ENCODE measurements at places on chromosomes 6 and 20.

GRCh38 chr20:2168946-2169345, 67.3 kb downstream of the STK35 start:
- DNase-seq, result no peak

- DNase-seq, result no peak
Measured at GRCh38 chr6:136226674-136227377, 23.3 kb downstream of the MTFR2 start.

GRCh38 chr6:73857341-73857890, 161.4 kb downstream of the CD109 start:
- no peak for DNase-seq

GRCh38 chr6:39314273-39314795, at the start of gene KCNK17:
TSS of gene KCNK17 (minus strand) at chr6:39314419. CDS start at chr6:39314320, 99 bp downstream.
- DNase-seq, result peak; percentile 74

GRCh38 chr6:101396548-101397173, 3.2 kb downstream of the GRIK2 start:
- DNase-seq, result peak; percentile 83

DNA sequence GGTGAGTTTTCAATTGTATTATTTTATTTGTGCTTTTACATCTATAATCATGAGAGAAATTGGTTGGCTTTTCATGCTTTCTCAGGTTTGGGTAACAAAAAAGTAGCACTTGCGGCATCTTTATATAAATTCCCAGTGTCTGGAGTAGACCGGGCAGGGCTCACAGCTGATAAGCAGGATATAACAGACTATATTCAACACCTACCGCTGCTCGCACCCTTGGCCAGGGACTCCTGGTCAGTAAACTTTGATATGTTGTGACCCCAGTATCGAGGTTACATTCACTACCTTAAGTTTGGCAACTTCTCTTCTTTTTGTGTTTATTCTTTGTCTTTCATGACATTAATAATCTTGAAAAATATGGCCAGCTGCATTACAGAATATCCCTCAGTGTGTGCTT, 343.4 kb downstream of the TBC1D32 start:
- DNase-seq, result no peak

GRCh38 chr6:37218511-37218910, 39.1 kb upstream of the TBC1D22B start:
- DNase-seq, result no peak

GRCh38 chr20:48877304-48877703, 44.2 kb upstream of the ARFGEF2 start:
- DNase-seq, result peak; percentile 45

DNA sequence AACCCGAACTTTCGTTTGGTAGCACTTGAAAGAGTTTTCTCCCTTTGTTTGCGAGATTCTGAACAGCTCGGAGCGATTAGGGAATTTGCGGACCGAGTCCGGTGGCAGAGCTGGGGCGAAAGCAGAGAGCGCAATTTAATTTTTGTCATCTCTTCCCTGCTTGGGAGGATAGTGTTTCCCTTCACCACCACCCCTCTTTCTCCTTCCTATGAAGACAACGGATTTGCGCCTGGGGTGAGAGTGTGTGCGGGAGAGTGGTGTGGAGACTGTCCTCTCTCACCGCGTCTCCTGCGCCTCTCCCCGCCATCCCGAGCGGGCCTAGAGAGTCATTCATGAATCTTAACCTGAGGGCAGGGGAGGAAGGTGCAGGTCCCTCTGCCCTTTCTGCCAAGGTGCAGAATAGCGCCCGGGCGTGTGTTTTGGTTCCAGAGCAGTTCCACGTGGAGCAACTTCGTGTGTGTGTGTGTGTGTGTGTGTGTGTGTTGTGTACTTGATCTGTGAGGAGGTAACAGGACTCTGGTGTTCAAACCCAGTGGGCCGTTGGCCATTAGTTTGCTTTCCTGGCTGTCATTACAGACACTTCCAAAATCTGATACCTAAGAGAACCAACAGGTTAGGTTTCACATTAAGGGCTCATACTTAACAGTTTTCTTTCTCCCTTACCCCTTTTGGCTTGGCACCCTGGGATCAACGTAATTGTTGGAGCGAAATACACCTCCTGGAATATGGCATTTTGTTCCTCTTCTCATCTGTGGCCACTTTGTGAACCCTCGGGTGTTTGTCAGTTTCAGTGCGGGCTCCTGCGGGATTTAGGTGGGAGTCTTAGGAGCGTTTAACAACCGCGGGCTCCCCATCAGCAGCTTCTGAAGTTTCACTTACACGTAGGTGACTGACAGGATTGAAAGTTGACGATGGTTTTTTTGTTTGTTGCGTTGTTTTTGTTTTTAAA, 1.8 kb downstream of the EYA4 start:
- DNase-seq, result peak; percentile 45

- no peak for DNase-seq
Measured at GRCh38 chr6:14537030-14537429, 419.5 kb downstream of the CD83 start.

DNA sequence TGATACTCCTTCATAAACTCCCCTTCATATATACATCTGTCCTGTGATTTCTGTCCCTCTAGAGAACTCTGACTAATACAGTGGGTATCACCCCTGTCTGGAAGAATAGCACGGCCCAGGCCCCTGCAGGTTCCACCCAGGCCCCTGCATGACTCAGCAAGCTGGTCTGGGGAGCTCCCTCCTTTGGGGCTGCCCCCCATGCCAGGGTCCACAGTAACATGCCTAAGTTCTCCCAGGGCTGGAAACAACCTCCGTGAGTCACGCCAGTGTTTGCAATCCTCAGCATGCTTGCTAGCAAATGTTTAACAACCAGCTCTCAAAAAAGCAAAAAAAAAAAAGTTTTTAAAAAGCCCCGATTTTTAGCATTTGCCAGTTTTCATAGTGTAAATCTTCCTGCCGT, 134.3 kb upstream of the CDH4 start:
- DNase-seq, result no peak

DNA sequence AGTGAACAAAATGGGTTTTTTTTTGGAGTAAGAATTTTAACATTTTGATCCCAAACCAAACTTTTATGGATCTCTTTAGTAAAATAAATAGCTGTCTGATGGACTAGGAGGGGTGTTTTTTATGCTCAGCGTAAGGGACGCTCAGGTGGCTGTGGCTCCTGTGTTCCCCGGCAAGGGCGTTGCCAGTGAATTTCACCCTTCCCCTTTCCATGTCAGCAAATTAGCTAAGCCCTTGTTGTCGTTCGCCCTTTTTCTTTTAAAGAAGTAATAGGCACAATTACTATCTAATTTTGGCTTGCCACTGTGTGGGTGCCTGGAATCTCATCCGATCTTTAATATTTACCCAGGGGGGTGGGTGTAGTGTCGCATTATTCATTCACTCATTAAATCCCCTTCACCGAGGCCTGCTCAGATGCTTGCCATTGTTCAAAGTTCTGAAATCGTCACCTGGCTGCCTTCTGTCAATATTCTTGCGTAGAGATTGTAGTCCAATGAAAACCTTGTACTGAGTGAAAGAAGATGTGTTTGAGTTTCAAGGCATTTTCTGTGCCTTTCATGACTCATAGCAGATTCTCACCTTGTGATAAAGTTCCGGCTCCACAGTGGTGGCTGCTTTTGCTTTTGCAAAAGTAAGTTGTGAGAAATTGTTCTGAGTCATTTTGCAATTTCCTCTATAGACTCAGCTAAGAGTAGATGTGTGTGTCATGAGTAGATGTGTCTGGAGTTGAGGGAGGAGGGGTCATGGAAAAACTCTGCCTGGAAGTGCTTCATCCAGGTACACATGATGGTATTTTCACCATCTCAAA, 40.0 kb upstream of the CLDN20 start:
- no peak for DNase-seq

- no peak for DNase-seq
Measured at GRCh38 chr6:83868639-83869038, 9.2 kb downstream of the CYB5R4 start.

DNA sequence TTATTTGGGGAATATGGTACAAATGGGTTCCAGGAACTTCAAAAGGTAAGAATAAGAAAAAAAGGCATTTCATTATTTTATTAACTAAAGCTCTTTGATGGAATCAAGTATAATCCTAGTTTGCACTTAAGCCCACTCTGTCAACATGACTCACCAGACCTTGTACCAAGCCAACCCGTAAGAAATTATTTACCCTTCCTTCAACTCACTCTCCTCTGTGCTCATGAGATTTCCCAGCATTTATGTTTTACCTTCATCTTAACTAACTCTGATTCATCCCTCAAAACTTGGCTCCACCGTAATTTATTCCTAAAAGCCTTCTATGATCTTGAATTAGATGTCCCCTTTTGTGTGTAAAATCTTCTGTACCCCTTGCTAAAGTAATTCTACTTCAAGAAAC, 308.7 kb downstream of the PKHD1 start:
- DNase-seq, result no peak

DNA sequence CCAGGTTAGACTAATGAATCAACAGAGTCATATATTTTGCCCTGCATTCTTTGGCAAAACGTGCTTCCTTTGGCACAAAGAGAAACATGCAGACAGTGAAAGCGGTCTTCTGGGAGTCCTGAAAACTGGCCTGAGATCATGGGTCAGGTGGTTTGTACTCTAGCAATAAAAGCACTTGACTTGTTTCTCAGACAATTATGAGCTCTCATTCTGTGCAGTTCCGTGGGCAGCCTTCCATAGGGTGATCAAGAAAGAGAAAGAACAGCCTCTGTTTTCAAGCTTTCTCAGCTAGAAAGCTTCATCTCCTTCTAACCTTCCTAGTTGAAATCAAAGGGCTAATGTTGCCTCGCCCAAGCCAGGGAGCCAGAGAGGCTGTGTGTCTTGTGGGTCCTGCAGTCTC, 62.7 kb upstream of the ISM1 start:
- DNase-seq, result no peak

GRCh38 chr6:7052443-7053011, 55.2 kb upstream of the RREB1 start:
- peak; percentile 57 for DNase-seq

- peak; percentile 9 for DNase-seq
Measured at GRCh38 chr6:163863565-163863964, 449.0 kb downstream of the QKI start.

- no peak for DNase-seq
Measured at GRCh38 chr20:31770243-31770642, 31.2 kb downstream of the TPX2 start.

DNA sequence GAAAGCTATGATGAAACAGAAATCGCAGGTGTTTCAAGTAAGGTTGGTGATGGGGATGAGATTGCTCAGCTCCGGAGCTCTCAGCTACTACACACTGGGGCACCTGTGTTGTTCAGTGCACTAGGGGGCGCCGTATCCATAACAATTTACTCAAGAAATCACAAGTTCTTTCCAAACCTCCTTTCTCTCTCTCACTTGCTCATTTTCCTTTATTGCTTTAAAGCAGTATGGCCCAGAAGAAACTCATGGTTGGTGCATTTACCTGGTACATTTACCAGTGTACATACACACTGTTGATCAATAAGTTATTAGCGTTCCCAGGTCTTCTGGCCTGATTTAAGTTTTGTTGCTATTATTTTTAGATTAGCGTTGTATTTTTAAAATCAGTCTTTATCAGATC, 235.2 kb upstream of the TAB2 start:
- DNase-seq, result peak; percentile 86

DNA sequence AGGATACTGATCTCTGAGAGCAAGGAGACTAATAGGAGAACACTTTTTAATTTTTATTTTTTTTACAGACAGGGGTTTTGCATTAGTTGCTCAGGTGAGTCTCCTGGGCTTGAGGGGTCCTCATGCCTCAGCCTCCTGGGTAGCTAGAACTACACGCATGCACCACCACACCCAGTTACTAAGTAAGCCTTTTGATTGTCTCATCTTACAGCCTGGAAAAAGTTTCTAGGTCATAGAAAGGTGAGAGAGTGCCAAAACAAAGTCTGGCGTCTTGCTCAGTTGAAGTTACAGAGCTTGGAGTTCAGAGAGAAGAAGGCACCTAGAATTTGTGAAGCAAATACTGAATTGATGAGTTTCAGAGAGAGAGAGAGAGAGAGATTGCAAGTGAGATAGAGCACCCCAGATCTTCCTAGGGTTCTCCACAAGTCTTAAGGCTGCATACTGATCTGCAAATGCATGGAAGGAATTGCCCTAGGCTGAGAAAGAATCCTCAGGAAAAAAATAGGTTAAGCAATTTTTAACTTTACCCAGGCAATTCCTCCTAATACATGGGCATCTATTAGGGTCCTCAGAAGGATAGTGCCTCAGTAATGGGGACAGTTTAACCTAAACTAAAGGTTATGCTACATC, 37.6 kb upstream of the PHIP start:
- DNase-seq, result no peak

- DNase-seq, result no peak
Measured at GRCh38 chr20:34251619-34252018, 10.4 kb downstream of the ASIP start.

GRCh38 chr6:138278326-138278725, 60.0 kb upstream of the PBOV1 start:
- peak; percentile 61 for DNase-seq

- DNase-seq, result no peak
Measured at GRCh38 chr6:44235269-44235668, 11.6 kb upstream of the HSP90AB1 start.

DNA sequence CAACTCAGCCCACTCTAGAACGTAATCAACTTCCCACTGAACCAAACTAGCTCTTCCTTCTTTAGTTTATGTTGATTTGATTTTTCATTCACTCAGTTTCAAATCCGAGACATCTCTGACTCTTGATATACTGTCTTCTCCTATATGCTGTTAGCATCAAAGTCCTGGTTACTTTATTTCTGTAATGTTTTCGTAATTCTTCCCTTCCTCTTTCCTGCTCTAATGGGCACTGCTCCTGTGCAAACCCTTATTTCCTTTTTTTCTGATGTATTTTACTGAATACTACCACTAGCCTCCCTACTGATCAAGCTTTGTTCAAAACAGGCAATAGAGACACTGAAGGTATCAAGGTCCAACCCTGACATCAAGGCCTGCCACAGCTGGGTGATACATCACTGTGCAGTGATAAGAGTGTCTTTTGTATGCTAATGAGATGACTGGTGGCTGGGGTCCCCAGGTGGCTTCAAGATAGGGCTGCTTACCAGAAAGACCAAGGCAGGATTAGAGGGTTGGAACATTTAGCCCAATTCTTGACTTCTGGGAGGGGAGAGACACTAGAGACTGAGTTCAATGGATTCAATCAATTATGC, 95.2 kb downstream of the KIF13A start:
- no peak for DNase-seq

GRCh38 chr6:15677822-15678221, 15.0 kb upstream of the DTNBP1 start:
- DNase-seq, result no peak

DNA sequence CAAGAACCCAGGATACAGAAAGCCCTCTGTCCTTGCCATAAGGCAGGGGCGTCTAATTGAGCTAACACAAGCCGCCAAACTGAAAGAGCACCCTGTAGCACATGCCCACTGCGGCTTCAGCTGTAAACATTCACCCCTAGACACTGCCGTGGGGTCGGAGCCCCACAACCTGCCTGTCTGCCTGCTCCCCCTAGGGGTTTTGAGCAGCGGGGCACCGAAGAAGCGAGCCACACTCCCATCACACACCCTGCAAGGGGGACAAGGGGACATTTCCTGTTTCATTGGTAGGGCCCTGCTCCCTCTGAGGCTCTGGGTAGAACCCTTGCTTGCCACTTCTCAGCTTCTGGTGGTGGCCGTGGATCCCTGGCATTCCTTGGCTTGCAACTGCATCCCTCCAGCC, 45.2 kb upstream of the BCLAF1 start:
- DNase-seq, result peak; percentile 74

- DNase-seq, result no peak
Measured at GRCh38 chr6:78538002-78538401, 329.3 kb upstream of the IRAK1BP1 start.

GRCh38 chr6:166308033-166308768, at the start of gene PRR18:
TSS of gene PRR18 (minus strand) at chr6:166308392. CDS start at chr6:166308142, 250 bp downstream.
- peak; percentile 60 for DNase-seq
